ENCODE measurements at places on chromosomes 1 and 21.

DNA sequence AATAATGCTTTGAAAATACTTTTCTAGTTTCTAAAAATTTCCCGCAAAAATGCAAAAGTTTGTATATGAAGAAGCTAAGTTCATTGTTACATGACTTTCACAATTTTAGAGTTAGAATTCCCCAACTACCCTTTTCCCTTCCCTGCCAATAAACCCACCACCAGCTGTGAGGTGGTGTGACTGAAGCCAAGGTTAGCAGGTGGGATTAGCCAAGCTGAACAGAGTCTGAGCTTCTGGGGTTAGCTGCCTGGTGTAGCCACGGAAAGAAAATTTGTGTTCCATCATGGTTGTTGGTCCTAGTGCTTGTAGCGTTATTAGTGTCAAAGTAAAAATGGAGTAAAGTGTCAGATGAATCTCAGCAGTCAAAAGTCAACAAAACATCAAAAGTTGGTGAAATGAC lies 110.9 kb downstream of the ASTN1 start:
- no peak for DNase-seq

GRCh38 chr1:213986020-213986924 lies 1.5 kb upstream of the PROX1 start:
- no peak for DNase-seq

DNA sequence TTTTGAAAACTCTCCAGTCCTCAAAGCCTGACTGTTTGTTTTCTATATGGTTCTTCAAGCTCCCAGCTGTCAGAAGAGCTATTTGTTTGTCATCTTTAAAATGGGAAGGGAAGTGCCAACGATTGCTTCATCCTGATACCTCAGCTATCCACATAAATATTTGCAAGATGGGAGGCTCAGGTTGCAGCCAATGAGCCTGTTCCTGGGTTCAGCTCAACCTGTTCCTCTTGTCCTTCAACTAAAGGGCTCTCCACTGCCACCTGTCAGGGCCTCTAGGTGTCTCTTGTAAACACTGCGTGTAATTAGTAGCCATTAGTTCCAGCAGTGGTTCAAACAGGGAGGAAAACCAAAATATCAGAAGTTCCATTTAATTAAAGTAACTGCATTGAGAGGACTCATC lies 445.1 kb downstream of the AJAP1 start:
- DNase-seq, result no peak

GRCh38 chr1:64337926-64338325 lies 132.0 kb upstream of the CACHD1 start:
- DNase-seq, result no peak

DNA sequence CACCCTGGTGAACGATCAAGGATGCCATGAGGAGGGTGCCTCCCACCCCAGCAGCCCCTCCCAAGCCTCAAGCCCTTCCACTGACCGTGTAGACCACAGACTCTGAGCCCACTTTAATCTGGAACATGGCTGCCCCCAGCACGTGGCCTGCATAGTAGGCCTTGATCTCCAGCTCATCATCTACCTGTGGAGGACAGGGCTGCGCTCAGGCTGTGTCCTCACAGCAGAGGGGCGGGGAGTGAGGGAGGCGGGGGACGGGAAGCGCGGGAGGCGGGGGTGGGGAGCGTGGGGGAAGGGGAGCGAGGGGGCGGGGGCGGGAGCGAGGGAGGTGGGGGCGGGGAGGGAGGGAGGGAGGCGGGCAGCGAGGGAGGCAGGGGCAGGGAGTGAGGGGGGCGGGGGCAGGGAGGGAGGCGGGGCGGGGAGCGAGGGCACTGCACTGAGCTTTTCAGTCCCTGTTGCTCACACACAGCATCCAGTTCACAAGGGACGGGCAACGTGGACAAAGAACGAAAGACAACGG lies 7.1 kb downstream of the PUSL1 start:
- no peak for DNase-seq

- DNase-seq, result no peak
Measured at GRCh38 chr1:56202796-56203492, 376.4 kb downstream of the PLPP3 start.

DNA sequence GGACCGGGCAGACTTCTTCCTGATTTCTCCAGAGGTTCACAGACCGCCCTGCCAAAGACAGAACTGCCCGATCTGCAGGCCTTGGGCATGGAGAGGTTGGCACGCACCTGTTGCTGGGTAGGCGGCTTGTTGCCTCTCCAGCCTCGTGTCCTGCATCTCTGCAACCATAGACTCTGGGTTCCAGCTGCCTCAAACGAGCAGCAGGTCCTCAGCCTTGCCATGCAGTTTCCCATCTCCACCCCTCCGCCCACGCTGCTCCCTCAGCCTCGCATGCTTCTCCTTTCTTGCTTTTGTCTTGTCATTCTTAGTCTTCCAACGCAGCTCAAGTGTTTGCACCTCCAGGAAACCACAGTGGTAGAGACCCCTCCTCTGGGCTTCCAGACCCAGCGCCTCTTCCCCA lies 126.2 kb downstream of the LACTBL1 start:
- DNase-seq, result no peak
